ENCODE measurements at places on chromosomes 5 and 9.
A peak's percentile ranks its signal among the peaks of the same experiment; 100 is the strongest.

- DNase-seq, result no peak
These were observed 367.2 kb downstream of the TMEM232 start for GRCh38 chr5:110359221-110359620.

- no peak for DNase-seq
These were observed 118.9 kb downstream of the PDZD2 start for GRCh38 chr5:31757806-31758205.

DNA sequence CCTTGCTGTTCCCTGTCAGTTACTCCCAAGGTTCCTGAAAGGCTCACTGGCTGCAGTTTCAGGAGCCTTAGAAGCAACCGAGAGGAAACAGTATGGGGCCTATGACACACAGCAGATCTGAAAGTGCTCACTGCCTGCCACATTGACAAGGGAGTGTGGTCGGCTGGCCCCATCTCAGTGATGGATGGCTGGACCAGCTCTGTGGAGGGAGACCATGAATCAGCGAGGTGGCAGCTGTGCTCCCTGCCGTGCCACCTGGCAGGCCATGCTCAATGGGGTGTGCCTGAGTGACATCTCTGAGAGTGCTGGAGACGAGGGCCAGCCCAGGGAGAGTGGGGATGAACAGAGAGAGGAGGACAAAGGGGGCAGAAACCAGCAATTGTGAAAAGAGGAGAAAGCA, 49.1 kb downstream of the DOCK2 start:
- no peak for DNase-seq

GRCh38 chr5:132313366-132313765, 19.2 kb downstream of the SLC22A4 start:
- no peak for DNase-seq

DNA sequence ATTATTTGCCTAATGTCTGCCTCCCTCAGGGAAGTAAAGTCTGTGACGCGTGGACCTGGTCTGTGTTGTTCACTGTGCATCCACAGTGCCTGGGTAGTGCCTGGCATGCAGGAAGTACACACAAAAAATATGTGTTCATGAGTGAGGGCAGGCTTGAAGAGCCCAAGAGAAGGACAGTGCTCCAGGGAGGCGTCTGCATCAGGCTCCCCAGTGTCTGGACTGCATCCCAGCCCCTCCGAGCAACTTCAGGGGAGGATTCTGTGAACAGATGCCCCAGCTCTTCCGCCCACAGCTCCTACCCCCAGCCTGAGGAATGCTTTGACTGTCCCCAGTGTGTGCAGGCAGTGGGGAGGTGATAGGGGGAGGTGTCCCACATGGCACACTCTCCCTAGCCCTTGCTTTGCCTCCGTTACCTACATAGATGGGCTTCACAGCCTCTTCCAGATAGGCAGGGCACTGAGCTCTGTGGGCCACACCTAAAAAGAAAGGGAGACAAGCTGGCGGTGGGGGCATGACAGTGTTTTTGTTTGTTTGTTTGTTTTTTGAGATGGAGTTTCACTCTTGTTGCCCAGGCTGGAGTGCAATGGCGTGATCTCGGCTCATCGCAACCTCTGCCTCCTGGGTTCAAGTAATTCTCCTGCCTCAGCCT, 25.4 kb downstream of the IRF1 start:
- DNase-seq, result no peak

GRCh38 chr5:177997846-177998245, 1.8 kb upstream of the PROP1 start:
- DNase-seq, result no peak

DNA sequence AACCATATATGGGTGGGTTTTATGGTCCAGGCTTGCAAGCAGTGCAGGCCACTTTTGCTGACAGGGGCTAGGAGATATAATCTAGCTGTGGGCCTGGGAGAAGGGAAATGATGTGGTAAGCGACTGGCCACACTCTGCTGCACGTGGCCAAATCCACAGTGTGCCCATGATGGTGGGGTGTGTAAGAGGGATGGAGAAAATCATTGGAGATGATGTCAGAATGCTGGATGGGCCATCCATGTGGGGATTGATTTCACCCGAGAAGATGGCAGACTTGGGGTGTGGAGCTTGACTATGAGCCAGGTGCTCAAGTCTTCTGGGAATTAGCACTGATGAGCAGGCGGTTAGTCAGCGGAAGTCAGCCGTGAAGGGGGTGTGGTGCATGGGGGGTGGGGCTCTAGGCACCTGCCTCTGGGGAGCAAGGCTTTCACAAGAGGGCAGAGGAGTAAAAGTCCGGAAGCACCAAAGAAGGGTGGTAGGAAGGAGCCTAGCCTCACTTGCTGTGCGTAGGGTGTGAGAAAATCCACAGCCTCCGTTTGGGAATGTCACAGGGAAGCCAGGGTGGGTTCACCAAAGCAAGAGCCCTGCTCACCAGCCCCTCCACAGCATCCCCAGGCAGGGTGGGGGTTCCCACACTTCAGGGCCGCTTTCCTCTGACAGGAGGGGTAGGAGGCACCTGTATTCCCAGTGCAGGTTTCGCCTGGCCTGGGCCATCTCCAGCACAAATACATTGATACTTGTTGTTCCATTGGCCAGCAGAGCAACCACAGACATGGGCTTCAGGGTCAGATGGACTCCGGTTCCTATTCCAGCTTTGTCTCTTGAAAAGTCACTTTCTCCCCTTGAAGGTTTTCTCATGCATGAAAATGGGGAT, 44.5 kb upstream of the ANGPTL2 start:
- peak; percentile 60 for DNase-seq

DNA sequence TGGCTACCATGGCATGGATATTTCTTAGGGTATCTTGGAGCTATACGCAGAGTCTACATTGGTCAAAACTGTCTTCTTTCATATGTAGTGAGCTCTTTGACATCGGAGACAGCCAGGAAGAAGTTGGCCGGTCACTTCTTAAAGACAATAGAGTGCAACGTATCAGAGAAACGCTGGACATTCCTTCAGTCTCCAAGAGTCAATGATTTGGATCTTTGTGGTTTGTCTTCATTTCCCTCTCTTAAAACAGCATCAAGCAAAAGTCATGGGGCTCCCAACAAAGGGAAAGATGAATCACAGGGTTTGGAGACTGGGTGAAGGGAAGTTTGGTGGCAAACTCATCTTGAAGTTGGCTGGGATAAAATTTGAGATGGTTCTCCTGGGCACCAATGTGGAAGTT, 320.1 kb downstream of the AGTPBP1 start:
- DNase-seq, result no peak

- no peak for DNase-seq
These were observed 12.4 kb downstream of the NFIL3 start for GRCh38 chr9:91411096-91411771.

DNA sequence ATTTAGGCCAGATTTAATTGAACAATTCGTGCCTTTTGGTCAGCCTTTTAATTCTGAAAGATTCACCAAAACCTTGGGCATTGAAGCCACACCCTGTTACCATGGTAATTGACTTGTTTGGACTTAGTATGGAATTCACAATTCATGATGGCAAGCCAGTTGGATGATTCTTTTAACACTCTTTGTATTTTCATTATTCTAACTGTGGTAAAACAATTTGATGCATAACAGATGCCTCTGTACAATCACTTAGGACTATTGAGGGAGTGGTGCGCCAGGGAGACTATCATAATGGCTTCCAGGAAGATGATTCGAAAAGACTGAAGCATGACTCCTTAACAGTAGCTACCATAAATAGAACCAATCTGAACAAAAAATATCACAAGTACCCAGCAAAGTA, 381.1 kb upstream of the ADAMTS16 start:
- DNase-seq, result no peak

GRCh38 chr5:163172540-163173338, 264.7 kb upstream of the CCNG1 start:
- DNase-seq, result no peak

- peak; percentile 67 for DNase-seq
These were observed at the start of gene ZNF483 for GRCh38 chr9:111525056-111525977. TSS of gene ZNF483 (plus strand) at chr9:111525179. CDS start at chr9:111527396, 2,217 bp downstream.

GRCh38 chr9:131554843-131555351, 9.6 kb downstream of the PRRT1B start:
- DNase-seq, result no peak

- no peak for DNase-seq
These were observed 192.5 kb upstream of the TUT7 start for GRCh38 chr9:86546712-86547111.

GRCh38 chr9:126818482-126818881, 13.6 kb downstream of the ZBTB43 start:
- DNase-seq, result no peak

- DNase-seq, result no peak
These were observed 112.3 kb downstream of the SLC28A3 start for GRCh38 chr9:84228130-84228720.

GRCh38 chr9:136316896-136317676, 10.3 kb upstream of the GPSM1 start:
- DNase-seq, result no peak

DNA sequence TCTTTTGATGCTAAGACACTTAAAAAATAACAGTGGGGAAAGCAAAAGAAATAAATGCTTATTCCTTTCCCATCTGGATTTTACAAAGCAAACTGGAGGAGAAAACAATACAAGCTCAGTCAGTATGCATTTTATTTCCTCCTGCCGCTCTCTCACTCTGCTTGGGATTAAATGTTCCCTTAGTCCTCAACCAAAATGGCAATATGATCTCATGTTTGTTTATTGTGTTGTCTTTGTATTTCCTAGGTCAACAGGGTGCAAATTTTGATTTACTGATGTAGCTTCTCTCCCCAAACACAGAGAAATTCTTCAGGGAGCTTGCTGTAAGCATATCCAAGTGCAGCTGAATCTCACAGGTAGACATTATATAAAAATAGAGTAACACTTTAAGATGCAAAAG, 92.1 kb upstream of the ERBIN start:
- no peak for DNase-seq

DNA sequence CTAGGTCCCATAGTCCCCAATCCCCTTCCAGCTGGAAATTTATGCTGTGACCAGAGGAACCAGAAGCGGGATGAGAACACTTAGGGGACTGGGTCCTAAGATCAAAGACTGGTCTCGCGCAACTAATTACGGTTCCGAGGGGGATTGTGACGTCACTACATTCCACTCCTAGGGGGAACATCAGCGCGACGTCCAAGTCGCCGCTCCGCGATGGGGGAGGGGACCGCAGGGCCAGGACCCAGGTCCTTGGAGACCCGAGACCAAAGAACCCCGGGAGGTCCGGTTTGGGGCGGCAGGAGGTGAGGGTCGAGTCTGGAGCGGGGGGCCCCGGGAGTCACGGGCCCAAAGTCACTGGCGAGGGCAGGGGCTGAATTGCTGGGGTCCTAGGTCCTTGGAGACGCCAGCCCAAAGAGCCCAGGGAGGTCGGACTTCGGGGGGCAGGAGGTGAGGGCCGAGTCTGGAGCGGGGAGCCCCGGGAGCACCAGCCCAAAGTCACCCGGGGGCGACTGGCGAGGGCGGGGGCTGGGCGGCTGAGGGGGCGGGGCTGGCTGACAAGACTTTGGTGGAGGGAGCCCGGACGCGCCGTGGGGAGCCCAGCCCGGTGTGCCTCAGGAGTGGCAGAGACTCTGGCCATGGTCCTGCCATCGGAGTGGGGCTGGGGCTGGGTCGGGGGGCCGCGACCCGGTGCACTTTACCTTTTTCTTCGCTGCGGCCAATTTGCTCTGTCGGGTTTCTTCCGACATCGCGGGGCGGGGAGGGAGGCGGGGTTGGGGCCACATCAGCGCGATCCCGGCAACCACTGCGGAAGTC, at the start of gene GOLGA2:
TSS of gene GOLGA2 (minus strand) at position 810 of the 810 bp plus-strand sequence. CDS start at position 779, 31 bp downstream.
- peak; percentile 74 for DNase-seq

GRCh38 chr5:57009811-57010210, 57.9 kb upstream of the MIER3 start:
- DNase-seq, result no peak

DNA sequence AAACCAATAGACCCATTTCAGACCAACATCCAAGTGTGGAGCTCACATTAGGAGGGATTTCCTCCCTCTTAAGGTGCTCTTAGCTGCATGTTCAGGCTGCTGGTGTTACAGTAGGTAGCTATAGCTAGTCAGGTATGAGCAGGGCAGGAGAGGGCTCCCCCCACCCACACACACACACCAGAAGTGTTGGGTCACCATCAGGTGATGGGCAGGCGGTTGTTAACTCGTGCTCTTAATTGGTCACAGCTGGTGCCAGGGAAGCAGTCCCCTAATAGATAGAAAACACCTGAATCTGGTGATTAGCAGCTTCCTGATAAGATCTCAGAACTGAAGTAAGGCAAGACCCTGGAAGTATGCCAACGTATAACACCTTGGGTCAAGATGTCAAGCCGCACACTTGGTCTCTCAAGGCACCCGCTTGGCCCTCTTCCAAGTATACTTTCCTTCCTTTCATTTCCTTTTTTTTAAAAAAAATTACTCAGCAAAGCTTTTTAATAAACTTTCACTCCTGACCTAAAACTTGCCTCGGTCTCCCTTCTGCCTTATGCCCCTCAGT, 532.4 kb downstream of the DNAH5 start:
- no peak for DNase-seq

GRCh38 chr5:9861666-9862256, 231.6 kb upstream of the TAS2R1 start:
- no peak for DNase-seq

- DNase-seq, result no peak
These were observed 435.7 kb upstream of the RIOK2 start for GRCh38 chr5:97618721-97619120.

- DNase-seq, result no peak
These were observed 15.9 kb upstream of the DUSP1 start for GRCh38 chr5:172786736-172787462.

DNA sequence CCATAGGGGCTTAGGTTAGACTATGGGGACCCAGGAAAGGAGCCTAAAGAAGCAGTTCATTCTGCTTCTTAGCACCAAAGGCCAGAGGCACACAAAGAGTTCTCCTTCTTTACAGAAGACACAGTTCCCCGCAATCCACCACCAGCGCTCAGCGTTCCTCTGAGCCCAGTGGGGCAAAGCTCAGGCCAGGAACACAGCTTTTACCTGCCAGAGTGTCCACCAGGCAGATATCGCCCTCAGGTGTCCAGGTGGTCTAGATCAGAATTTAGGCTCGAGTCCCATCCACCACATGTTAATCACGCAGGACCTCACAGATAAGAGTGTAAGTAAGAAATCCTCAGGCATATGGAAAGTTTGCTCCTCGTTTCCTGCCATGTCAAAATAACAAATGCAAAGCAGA, 53.0 kb downstream of the UBE2QL1 start:
- DNase-seq, result no peak

DNA sequence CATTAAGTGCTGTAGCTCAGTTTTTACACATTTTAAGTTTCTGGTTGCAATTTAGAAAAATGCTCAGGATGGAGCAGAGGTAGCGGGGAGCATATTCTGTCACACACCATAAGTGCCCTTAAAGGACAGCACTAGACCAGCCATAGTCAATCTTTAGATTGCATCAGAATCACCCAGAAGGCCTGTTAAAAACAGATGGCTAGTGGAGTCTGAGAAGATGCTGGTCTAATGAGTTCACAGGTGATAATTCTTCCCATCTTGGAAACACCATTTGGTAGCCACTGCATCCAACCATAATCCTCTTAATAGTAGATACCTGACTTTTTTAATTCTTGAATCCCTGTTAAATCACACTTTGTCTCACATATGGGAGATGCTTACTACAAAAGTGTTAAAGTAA, 113.2 kb downstream of the CDH18 start:
- DNase-seq, result no peak
